DMS153 (cell line): ENCODE measurements at places on chromosomes 6 and 20.

- DNase-seq = no peak
Measured at GRCh38 chr6:56065408-56065807, 182.0 kb downstream of the COL21A1 start.

DNA sequence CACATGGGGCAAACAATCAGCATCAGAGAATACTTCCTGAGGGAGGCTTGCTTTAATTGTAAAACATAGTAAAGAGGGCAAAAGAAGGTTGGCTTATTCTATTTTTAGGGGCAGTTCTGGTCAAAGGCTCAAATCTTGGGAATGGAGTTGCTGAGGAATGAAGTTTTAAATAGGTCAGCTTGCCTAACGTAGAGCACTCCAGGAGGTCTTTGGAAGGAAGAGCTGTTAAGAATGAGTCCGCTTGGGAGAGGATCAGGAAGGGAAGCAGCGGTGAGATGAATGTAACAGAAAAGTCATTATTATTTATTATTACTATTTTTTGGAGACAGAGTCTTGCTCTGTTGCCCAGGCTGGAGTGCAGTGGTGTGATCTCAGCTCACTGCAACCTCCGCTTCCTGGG is 108.7 kb downstream of the ZFAND3 start:
- DNase-seq = no peak

GRCh38 chr20:21008951-21009350 is 97.2 kb downstream of the LINC00237 start:
- DNase-seq = no peak

DNA sequence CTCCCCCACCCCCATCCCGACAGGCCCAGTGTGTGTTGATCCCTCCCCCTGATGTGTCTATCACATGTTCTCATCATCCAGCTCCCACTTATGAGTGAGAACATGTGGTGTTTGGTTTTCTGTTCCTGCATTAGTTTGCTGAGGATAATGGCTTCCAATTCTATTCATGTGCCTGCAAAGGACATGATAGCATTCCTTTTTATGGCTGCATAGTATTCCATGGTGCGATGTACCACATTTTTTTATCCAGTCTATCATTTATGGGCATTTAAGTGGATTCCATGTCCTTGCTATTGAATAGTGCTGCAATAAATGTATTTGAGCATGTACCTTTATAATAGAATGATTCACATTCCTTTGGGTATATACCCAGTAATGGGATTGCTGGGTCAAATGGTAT is 66.6 kb upstream of the NXT1 start:
- no peak for DNase-seq

DNA sequence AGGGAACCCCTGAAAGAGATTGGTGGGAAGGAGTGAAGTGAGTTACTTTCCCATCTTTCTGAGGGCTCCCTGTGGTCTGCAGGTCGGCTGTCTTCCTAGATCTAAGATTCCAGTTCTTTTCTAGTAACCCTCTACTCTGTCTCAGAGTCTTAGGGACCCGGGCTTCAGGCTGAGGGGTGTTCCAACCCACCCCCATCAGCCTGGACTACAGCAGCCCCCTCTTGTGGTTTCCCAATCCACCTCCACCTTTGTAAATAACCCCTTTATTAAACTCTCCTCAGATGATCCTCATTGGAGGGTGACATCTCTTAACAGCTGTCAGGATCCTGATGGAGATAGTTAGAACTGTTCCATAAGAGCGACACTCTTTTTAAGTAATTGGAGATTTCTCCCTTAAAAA is 300.4 kb downstream of the LRFN2 start:
- no peak for DNase-seq

GRCh38 chr6:116562614-116563013 is 8.7 kb upstream of the RWDD1 start:
- DNase-seq = no peak

DNA sequence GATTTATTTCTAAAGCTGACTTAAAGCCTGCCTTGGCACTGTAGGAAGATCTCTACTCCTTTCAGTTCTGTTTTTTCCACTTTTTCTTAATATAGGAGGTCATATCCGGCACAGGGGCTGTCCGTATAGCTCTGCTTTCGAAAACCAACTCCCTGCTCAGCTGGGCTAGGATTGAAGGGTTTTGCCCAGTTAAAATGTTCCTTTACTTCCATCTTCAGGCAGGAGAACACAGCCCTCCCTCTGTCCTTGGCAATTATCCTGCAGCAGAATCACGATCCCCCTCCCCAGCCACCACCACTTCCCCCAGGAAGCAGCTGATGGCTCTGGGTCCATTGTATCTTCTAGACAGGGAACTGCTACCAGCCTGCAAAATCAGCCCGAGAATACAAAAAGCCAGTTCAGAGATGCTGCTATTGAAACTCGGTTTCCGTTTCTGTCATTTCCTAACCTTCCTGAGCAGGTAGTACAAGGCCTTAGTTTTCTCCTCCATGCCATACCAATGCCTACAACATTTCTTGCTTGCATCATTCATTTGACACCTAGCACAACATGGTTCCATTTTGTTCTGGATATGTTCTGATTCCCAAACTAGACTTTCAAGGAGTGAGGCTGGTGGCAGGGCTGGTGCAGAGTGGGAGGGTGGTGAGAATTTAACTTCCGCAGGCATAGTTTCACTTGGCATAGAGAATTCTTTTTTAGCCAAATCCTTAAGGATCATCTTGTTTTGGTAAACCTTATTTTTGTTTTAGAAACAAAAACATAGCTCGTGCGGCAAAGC is 53.9 kb downstream of the FAM50B start:
- no peak for DNase-seq

DNA sequence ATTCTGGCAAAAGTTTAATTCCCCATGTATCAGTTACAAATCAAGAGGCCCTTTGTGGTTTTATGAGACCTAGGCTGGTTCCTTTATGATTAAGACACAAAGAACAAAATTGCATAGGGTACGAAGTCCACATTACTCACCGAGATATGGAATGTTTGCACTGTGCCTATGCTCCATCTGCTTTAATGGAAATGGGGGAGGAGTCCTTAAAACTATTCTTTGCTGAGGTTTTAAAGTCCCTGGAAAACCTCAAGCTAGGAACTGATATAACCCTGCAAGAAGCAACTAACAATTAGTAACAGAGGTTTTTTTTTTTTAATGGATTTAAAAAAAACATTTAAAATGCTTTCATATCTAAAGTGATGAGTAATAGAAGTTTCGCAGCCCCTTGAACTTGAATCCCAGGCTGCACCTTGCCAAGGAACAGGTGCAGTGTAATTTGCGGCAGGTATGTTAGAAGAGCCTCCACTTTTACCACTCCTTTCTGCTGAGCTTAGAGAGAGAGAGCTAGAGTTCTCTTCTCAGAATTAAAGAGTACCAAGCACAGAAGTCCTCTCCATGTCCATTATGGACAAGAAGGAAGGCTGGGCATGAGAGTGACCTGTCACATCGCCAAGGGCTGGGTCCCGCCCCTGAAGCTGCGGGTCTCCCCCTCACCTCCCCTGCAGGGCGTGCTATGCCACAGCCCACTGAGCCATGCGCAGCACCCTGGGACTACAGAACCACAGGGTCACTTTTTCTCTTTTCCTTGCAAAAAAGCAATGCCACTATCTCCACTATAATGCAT is 2.3 kb downstream of the SERPINB1 start:
- DNase-seq = no peak

- no peak for DNase-seq
Measured at GRCh38 chr6:166754218-166755030, 127.4 kb upstream of the RPS6KA2 start.
